ENCODE measurements at places on chromosomes 3 and 15.

DNA sequence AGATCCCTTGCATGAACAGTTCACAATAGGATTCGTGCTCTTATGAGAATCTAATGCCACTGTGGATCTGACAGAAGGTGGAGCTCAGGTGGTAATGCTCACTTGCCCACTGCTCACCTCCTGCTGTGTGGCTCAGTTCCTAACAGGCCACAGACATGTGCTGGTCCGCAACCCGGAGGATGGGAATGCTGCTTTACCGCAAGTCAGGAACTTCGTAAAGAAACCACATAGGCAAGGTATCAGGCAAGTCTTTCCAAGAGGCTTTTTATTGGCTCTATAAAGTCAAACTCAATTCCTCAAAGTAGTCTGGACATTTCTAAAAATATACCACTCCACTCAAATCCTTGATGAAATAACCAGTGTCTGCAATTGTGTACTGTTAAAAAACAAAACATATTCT lies 56.1 kb downstream of the OSTN start:
- no peak for DNase-seq

GRCh38 chr3:166877971-166878370 lies 502.1 kb downstream of the ZBBX start:
- no peak for DNase-seq

GRCh38 chr3:149833241-149833640 lies 20.2 kb downstream of the RNF13 start:
- DNase-seq = no peak

GRCh38 chr3:45679805-45680204 lies 9.4 kb upstream of the SACM1L start:
- DNase-seq = no peak

DNA sequence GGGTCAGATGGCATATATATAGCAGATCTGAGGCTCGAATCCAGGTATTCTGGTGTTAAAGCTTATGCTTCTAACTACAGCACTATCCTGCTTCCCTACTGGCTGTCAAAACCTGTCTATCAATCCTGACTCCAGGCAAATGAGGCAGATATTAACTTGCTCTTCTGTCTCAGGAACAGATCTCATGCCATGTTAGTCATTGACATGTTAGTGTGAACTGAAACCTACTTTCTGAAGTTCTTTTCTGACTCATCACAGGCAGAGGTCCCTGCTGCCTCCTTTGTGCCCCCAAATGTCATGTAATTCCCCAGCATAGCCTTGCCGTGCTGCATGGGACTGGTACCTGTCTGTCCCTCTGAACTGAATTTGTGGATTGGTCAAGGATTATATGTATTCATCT lies 125.0 kb upstream of the SMAD3 start:
- no peak for DNase-seq

GRCh38 chr3:64995857-64996551 lies 308.2 kb upstream of the ADAMTS9 start:
- DNase-seq = no peak

DNA sequence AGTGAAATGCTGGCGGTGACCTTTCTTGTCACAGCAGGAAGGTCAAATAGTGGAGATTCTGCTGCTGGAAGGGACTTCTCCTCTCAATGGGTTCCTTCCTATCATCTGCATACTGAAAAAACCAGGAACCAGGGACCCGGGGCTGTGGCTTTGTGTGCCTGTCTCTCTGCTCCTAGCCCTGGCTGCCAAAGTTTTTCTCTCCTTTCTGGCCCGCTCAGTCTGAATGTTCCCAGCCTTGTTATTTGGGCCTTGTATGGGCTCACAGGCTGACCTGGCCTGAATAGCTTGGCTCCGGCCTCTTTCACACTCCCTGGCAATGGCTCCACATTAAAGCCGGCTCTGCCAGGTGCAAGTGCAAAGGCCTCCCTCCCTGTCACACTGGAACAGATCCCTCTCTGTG lies 94.7 kb downstream of the LRIG1 start:
- no peak for DNase-seq

GRCh38 chr3:11195201-11195600 lies 40.9 kb downstream of the HRH1 start:
- no peak for DNase-seq

GRCh38 chr15:92195241-92195640 lies 198.4 kb upstream of the ST8SIA2 start:
- no peak for DNase-seq

GRCh38 chr3:15496341-15496664 lies 25.2 kb downstream of the COLQ start:
- DNase-seq = no peak

GRCh38 chr3:24294150-24294549 lies 200.5 kb downstream of the THRB start:
- DNase-seq = no peak

DNA sequence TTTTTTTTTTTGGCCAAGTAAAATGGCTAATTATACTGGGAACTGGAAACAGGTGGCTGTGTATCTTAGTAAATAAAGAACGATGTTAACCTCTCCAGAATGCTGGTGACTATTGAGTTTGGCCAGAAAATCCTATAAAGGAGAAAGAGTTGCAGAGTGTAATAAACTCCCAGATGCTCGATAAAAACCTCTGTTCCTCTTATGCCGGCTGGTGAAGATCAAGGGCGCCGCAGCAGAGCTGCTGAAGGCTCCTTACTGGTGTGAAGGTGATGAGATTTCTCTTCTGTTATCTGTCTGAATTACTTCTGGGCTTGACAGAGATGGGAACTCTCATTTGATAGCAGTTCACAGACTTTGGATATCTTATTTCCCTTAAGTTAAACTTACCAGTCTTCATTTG lies 104.6 kb downstream of the PTPRG start:
- no peak for DNase-seq

- DNase-seq = no peak
Measured at GRCh38 chr3:100160521-100160920, 46.2 kb upstream of the FILIP1L start.

DNA sequence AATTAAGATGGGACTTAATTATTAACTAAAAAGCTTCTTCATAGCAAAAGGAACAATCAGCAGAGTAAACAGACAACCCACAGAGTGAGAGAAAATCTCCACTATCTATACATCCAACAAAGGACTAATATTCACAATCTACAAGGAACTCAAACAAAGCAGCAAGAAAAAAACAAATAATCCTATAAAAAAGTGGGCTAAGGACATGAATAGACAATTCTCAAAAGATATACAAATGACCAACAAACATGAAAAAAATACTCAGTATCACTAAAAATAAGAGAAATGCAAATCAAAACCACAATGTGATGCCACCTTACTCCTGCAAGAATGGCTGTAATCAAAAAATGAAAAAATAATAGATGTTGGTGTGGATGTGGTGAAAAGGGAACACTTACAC lies 103.3 kb downstream of the TBL1XR1 start:
- no peak for DNase-seq

DNA sequence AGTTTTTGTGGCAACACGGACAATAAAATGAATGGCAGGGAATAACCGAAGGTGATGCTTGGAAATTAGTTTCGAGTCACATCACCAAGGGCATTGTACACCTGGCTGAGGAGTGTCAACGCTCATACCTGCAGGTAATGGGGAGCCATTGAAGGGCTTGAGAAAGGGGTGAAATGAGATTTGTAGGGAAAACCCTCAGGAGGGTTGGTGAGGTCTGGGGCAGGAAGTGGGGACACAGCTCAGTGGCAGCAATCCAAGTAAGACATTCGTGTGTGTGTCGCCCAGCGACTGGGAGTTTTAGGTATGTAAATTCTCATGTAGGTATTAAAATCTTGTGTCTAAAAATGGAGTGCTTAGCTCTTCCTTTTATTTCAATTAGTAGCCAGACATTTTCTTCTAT lies 14.3 kb downstream of the PARP14 start:
- DNase-seq = no peak

- no peak for DNase-seq
Measured at GRCh38 chr3:14769544-14770325, 49.0 kb upstream of the FGD5 start.

- DNase-seq = no peak
Measured at GRCh38 chr3:59766200-59766872, 716.5 kb upstream of the CFAP20DC start.
